Activated CD8-positive, alpha-beta T cell treated with anti-CD3 and anti-CD28 coated beads for 36 hours (primary cell): ENCODE measurements at places on chromosomes 7 and 10. TPM values are rescaled to one million over a fixed set of nuclear protein-coding genes. Genes with fewer than 3 reads are reported as not detected.
A peak's percentile ranks its signal among the peaks of the same experiment; 100 is the strongest.

- DNase-seq = no peak
Measured at GRCh38 chr7:46982928-46983327, 599.0 kb downstream of the TNS3 start.

DNA sequence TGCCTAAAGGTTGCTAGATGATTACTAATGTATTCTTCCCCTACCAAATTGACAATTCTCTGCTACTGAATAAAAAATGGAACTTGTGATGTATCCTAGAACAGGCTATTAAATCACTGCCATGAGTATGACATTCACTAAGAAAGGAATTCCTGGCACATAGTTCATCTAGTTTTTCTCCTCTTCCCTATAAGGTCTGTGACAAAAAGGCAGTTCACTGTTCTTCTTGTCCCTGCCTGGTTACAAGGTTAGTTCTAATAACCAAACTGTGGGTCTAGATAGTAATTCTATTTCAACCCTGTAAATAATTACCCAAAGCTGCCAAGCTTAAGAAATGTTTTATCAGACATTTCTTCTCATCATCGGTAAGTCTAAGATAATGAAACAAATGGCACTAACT lies 245.6 kb downstream of the BICC1 start:
- DNase-seq = no peak

DNA sequence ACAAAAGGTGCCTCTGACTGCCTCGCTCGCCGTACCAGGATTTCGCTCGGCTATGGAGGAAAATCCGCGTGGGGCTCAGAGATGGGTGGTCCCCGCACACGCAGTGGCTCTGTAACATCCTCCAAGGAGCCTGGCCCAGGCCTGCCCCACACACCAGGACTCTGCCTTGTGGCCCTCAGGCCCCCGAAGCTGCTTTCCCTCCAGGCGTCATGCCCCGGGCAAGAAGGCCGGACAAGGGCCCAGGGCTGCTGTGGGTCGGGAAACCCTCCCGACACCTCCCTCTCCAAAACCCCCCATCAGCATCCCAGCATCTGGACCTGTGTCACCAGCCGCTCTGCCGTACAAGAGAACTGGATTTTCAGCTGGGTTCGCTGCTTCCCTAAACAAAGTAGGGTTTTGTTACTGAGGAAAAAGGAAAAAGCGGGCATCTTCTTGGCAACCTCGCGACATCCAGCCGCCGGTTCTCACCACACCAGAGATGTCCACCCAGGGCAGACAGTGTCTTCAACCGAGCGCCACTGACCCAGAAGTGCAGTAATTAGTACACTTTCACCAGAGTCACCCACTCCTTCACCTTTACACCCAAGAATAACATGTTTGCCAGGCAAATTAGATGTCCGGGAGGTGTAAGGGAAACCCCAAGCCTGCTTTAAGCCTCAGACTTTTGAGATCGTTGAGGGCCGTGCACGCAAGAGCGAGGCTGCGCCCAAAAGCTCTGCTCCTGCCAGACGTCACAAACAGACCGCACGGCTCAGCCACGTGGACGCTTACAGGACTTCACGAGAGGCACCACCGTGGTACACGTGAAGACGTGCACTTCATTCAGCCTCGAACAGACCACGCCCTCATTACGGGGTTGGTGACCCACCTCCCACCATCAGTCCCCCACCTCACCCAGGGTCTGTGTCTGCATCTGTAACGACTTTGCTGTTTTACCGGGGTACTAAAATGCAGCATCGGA lies 62.2 kb downstream of the DIP2C start:
- DNase-seq = no peak

GRCh38 chr7:48438206-48438605 lies 266.9 kb downstream of the ABCA13 start:
- no peak for DNase-seq

DNA sequence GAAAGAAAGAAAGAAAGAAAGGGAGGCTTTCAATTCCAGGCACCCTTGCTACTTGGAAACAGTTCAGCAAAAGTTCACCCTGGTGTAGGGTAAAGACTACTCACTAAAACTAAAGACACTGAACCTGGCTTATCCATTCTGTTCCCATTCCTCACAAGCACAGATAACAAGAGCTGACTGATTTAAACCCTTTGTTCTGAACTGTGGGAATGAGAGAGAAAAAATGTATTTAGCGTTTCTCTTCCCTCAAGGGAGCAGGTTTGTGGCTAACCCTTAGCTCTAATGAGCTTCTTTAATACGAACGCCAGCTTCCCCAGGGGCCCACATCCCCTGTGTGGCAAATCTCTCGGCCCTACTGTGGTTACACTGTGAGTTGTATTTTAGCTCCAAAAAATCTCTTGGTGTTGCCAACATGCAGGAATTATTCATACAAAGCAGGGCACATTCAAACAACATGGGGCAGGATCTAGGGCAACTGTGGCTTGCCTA lies 23.3 kb downstream of the PRTFDC1 start:
- DNase-seq = no peak

DNA sequence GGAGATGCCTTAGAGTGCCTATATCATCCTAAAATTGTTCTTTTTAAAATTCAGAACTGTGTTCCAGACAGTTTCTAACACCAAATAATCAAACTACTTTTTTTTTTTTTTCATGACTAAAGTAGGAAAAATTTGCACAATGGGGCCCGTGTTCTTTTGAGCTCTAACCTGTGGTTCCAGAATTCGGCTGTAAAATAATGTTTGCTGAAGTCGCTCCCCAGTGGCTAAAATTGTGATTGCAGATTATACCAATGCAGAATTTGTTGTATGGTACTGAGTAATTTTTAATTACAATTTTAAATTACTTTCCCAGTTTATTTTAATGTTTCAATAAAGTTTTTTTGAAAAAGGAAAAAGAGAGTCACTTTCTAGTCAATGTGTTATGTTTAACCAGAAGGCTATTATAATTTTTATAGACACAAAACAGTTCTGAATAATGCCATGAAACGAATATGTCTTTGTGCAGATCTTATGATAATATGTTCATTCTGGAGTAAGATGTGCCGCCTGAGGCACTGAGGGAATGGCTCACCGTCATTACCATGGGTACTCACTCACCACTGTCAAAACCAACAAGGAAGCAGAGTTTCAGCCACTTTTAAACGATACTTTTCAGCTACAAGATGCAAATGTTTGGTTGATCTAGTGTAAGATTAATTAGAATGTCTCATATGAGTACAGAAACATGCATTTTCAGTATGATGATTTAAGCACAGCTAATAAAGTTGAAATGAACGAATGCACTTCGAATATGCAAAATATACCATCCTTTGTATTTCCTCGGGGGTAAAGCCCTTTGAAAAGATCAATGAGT lies 173.6 kb downstream of the PRKCQ start:
- DNase-seq = peak; percentile 57

GRCh38 chr7:23654508-23654907 lies 25.5 kb upstream of the FAM221A start:
- DNase-seq = peak; percentile 9

DNA sequence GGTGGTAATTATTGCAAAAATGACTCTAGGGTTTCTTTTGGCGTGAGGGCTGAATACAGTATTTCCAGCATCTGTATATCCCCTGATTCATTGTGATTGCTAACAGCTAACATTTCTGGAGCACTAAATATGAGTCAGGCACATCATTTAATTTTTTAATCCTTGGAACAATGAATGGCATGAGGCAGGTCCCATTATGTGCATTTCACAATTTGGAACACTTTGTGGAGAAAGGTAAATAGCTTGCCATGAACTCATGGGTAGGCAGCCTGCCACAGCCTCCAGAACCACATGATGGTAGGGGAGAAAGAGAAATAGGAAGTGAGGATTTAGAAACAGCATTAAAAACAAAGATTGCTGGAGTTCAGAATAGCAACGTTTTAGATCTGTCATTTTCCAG lies 1.7 kb downstream of the NPTX2 start:
- no peak for DNase-seq

DNA sequence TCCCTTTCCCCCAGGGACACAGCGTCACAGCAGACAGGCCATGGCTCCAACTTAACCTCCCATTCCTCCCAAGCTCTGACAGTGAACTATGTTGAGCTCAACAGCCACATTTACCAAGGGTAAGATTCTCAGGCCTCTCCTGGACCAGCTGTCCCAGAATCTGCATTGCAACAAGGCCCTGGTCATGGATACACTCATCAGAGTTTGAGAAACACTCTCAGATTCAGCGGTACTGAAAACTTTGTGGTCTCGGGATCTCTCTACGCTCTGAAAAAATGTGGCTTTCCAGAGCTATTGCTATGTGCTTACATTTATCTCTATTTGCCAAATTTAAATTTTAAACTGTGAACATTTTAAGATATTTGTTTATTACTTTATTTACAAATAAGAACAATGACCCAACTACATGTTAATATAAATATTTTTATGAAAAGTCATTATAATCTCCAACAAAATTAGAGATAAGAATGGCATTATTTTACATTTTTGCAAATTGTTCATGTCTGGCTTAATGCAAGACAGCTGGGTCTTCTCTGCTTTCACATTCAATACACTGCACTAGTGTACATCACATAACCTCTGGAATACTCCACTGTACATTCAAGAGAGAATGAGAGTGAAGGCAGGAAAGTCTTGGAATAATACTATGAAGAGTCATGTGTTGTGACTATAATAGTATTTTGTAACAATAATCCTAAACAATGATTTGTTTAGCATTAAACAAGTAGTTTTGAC lies 190.9 kb upstream of the PITRM1 start:
- no peak for DNase-seq

DNA sequence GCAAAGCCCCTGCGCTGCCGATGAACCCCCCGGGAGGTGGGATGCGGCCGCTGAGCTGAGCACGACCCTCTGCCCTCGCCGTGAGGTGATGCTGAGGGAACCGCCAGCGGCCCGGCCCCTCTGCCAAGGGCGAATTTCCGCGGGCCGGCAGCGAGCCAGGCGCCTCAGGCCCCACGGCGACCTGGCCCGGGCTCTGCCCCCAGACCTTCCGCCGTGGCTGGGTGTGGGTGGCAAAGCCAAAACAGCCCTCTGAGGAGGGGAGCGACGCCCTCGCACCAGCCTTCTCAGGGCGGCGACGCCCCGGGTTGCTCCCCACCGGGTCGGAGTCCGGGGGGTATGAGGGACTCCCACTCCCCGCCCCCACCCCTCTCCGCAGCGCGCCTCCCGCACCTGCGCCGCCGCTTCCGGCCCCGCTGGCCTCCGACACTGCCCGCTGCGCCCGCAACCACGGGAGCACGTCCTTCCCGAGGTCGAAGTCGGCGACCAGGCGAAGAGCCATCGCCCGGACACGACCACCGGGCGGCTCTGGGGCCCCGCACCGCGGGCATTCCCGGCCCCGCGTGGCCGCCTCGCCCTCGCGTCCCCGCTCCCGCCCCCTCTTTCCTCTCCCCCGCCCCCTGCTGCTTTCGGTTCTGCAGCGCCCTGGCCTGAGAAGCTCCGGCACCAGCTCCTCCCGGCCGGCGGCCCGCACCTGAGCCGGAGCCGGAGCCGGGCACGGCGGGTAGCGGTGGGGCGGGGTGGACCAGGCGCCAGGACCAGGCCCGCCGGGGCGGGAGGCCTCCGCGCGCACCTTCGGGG lies at the start of gene GSAP:
TSS of gene GSAP (minus strand) at position 527 of the 798 bp plus-strand sequence. CDS start at position 499, 28 bp downstream.
- peak; percentile 44 for DNase-seq

DNA sequence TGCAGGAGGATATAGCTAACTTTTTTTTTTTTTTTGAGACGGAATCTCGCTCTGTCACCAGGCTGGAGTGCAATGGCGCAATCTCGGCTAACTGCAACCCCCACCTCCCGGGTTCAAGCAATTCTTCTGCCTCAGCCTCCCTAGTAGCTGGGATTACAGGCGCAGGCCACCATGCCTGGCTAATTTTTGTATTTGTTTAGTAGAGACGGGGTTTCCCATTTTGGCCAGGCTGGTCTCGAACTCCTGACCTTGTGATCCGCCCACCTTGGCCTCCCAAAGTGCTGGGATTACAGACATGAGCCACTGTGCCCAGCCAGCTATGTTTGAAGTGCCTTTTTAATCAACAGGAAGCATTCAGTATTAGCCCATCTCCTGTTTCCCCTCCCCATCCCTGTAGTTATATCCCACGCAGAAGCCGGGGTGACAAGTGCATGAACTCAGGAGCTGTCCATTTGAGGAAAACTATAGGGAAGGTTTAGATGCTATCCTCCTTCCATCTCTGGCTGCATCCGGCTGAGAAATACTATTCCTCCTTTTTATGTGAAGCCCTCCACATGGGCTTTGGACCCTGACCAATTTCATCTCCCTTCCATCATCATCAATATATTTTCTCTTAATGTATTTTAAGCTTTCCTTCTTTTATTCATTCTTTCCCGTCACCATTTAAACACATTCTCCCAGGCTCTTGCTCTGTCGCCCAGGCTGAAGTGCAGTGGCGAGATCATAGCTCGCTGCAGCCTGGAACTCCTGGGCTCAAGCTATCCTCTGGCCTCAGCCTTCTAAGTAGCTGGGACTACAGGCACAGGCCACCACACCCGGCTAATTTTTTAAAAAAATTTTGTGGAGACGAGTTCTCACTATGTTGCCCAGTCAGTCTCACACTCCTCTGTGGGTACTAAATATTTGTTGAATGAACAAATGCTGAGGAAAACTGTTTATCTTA lies 1.3 kb upstream of the POT1 start:
- DNase-seq = no peak

DNA sequence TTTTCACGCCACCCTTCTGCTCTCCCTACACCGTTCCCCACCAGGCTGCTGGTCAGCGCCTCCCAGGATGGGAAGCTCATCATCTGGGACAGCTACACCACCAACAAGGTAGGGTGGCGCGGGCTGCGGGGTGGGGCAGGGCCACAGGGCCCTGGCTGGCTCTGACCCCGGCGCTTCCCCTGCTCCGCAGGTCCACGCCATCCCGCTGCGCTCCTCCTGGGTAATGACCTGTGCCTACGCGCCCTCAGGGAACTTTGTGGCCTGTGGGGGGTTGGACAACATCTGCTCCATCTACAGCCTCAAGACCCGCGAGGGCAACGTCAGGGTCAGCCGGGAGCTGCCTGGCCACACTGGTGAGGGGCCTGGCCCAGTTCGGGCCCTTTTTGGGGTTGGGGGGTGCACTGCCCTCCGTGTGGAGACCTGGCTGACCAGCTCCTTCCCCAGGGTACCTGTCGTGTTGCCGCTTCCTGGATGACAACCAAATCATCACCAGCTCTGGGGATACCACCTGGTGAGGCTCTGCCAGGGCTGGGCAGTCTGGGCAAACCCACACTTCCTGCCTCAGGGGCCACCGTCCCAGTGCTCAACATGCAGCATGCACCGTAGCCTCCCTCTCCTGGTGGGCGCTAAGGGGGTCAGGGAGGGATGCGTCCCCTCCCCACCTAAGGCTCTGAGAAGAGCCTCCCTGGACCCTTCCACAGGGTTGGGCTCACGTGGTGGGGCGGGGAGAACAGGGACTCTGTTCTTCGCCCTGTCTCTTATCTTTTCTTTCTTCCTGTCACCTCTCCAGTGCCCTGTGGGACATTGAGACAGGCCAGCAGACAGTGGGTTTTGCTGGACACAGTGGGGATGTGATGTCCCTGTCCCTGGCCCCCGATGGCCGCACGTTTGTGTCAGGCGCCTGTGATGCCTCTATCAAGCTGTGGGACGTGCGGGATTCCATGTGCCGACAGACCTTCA lies 4.0 kb downstream of the GNB2 start:
- DNase-seq = no peak

- DNase-seq = no peak
Measured at GRCh38 chr7:65239707-65240352, 133.8 kb upstream of the ZNF92 start.

Gene CTAGE8
- 0.85 TPM for total RNA-seq

Gene SLC35G1
- 2.0 TPM for total RNA-seq

Gene FERD3L
- not detected for total RNA-seq

Gene CYP2C9
- not detected for total RNA-seq

Gene AKR1E2
- total RNA-seq = 6.5 TPM

Gene GSTO1
- total RNA-seq = 179 TPM
